RWPE1 (cell line): ENCODE measurements at places on chromosomes 4 and X.

GRCh38 chrX:106007815-106008214 is 30.7 kb downstream of the SERPINA7 start:
- no peak for DNase-seq

DNA sequence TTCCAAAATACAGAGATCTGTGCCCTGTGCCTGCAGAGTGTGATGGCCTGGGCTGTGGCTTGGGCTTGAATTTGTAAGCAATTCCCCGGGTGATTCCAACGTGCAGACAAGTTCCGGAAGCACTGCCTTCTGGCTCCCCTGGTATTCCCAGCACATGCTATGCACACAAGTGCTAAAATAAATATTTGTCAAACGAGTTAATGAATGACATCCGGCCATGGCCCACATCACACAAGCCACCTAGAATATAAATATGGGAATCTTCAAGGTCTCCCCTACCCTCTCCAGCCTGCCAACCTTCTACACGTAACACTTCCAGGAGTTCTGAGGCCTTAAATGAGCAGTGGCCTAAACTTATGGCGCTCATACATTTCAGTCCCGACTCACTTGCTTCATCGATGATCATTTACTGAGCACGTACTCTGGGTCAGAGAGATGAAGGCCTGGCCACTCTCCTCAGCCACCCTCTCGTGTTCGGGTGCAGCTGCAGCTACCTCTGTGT is 21.3 kb downstream of the DCTD start:
- DNase-seq = no peak

GRCh38 chr4:53376900-53377299 is 541 bp upstream of the FIP1L1 start:
- no peak for DNase-seq

- no peak for DNase-seq
Measured at GRCh38 chr4:142383800-142384470, 462.2 kb downstream of the INPP4B start.

GRCh38 chr4:133559987-133560386 is 410.9 kb downstream of the PCDH10 start:
- DNase-seq = no peak
